A549 treated with AZD2906 at 1 μM for 4 hours (cell line): ENCODE measurements at places on chromosomes 7 and 10. TPM values are rescaled to one million over a fixed set of nuclear protein-coding genes. Genes with fewer than 3 reads are reported as not detected.

Gene FAM237B
- total RNA-seq: 0.02 to 0.10 TPM (median 0.05 TPM) in 5 replicates

Gene NEBL
- total RNA-seq: 7.9 to 13.0 TPM (median 10.6 TPM) in 5 replicates

Gene VSIR
- total RNA-seq: 25.5 to 40.9 TPM (median 39.4 TPM) in 5 replicates

Gene IFIT5
- 7.4 to 12.7 TPM (median 8.9 TPM) in 5 replicates for total RNA-seq

Gene KIF11
- total RNA-seq: 29.0 to 41.3 TPM (median 31.8 TPM) in 5 replicates

Gene GOT1
- 37.6 to 43.1 TPM (median 39.3 TPM) in 5 replicates for total RNA-seq

Gene NXPH1
- not detected in 5 replicates for total RNA-seq

Gene MLXIPL
- 0.60 to 1.3 TPM (median 1.1 TPM) in 5 replicates for total RNA-seq

Gene REEP3
- 14.4 to 18.6 TPM (median 15.7 TPM) in 5 replicates for total RNA-seq

Gene VWDE
- 0.31 to 0.63 TPM (median 0.50 TPM) in 5 replicates for total RNA-seq

Gene XRCC2
- 3.3 to 4.8 TPM (median 4.2 TPM) in 5 replicates for total RNA-seq

Gene EIF5AL1
- 2.0 to 3.1 TPM (median 2.5 TPM) in 5 replicates for total RNA-seq

Gene NKX2-3
- total RNA-seq: 0.05 to 0.09 TPM (median 0.06 TPM) in 5 replicates

Gene STAG3
- total RNA-seq: 0.14 to 0.42 TPM (median 0.18 TPM) in 5 replicates

Gene UCMA
- total RNA-seq: not detected in 5 replicates
